ENCODE measurements at places on chromosomes 11 and 22.

GRCh38 chr11:45894555-45895247 is 9.2 kb downstream of the MAPK8IP1 start:
- DNase-seq, result no peak

- DNase-seq, result no peak
Observed at GRCh38 chr11:76653674-76654284, 16.8 kb downstream of the LRRC32 start.

DNA sequence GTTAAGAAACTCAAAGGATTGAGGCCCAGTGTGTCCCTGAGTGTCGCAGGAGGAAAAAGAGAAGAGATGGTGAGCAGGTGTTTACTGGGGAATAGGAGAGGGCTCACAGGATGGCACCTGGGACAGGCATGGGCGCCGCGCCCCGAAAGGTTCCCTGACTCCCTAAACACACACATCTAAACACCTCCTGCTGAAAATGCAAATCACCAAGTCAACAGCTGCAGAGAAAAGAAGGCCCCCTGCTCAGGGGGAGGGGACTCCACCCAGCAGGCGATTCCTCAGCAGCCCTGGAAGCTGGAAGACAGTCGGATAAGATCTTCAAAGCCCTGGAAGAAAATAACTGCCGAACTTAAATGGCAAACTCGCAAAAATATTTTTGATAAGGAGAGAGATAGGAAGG is 377.2 kb downstream of the BRD1 start:
- peak; percentile 56 for DNase-seq

- DNase-seq, result no peak
Observed at GRCh38 chr11:134521452-134522289, 109.6 kb upstream of the B3GAT1 start.

DNA sequence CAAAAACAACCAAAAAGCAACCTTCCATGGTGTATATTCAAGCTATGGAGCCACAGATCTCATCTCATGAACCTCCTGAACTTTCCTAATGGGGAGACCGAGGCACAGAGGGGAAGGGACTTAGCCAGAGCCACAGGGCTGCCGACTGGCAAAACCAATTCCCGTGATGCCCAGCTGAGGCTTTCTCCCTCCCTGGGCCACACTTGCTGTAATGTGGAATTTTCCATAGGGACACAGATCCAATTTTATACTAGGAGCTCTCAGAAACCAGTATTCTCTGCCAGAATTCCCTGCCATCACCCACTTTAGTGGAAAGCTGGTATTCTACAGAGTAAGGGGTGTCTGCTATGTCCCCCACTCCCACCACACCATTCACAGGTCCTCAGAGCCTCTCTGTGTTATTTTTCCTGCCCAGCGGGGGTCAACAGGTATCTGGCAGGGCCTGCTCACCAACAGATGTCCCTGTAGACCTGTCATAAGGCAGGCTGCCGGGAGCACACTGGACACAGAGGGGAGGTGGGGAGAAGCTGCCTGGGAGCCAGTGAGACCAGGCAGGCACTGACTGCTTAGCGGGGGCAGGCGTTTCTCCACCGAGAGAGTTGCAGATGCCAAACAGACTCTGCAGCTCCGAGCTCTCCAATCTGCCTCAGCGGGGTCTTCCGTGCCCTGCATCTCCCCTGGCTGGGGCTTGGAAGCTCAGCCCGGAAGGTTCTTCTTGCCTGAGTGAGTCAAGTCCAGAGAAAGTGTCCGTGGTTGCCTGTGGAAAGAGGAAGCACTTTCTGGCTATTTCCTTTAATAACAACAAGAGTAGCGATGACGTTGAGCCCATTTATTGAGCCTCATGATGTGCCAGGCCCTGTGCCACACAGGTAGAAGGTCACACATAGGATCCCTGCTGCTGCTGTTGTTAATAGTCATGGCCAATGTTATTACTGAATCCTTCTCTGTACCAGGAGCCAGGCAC is 26.3 kb downstream of the RPS6KA4 start:
- DNase-seq, result no peak

- no peak for DNase-seq
Observed at GRCh38 chr11:27464289-27464696, 8.3 kb downstream of the LGR4 start.

GRCh38 chr11:45860764-45861510 is 13.7 kb downstream of the CRY2 start:
- no peak for DNase-seq

- no peak for DNase-seq
Observed at GRCh38 chr11:113977071-113977490, 2.2 kb downstream of the HTR3A start.

DNA sequence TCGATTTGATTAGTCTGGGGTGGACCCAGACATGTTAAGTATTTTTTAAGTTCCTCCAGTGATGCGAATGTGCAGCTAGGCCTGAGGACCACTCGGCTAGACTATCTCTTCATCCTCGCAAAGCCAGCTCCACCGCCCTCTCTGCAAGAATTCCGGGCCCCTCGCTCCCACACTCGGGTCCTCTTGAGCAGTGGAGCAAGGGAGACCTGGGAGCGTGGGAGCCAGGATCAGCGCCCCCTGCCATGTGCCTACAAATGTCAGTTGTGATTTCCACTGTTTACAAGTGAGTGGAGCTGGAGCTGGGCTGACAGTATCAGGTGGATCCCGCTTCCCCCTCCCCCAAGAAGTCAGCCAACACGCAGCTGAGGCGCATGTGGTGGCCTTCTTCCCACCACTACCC is 6.7 kb downstream of the B3GNT6 start:
- no peak for DNase-seq

- no peak for DNase-seq
Observed at GRCh38 chr22:37079668-37080171, 28.2 kb downstream of the KCTD17 start.

GRCh38 chr11:128195756-128196155 is 391.6 kb downstream of the ETS1 start:
- no peak for DNase-seq

GRCh38 chr11:131914361-131914774 is 544.0 kb downstream of the NTM start:
- DNase-seq, result peak; percentile 32

- peak; percentile 97 for DNase-seq
Observed at GRCh38 chr22:38923463-38924346, 33.7 kb upstream of the APOBEC3A start.

DNA sequence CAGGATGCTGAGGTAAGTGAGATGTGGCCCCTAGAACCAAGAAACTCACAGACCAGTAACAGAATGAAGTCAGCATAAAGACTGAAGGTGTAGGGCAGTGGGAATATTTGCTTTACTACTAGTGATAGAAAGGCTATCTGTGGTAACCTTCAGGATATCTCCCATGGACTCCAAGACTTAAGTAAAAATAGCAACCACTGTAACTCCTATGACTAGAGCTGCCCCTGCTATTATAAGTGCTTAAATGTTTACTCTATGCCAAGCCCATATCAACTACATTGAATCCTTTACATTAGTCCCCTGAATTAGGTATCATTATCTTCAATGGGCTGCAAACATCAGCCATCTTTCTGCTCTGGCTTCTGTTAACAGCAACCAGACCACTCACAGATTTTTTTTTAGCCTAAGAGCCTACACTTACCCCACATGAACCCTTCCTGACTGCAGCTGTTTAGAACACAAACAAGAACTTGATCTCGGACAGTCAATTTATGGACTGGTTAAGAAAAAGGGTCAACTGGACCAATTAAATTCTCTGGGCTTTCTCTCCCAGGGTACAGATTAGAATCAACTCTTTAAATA is 335.1 kb upstream of the API5 start:
- no peak for DNase-seq

GRCh38 chr11:89405629-89406028 is 85.5 kb downstream of the NOX4 start:
- DNase-seq, result no peak

GRCh38 chr22:24466716-24467328 is 28.3 kb upstream of the UPB1 start:
- DNase-seq, result peak; percentile 19

GRCh38 chr11:134589129-134589528 is 177.1 kb upstream of the B3GAT1 start:
- no peak for DNase-seq

DNA sequence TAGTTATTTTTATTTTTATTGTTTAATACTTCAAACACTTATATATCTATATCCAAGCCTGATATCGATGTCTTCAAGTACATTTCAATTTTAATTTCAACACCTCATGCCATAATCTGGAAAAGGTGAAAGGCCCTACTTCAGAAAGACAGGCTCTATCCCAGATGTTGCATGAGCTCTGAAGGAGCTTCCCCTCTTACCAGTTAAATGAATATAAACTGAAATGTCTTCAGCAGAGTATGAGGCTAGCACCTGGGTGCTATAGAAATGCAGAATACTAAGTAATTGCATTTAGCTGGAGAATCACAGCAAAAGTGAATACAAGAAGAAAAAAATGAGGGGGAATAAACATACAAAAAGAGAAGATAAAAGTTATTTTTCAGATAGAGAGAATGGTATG is 11.5 kb upstream of the GRIA4 start:
- no peak for DNase-seq

DNA sequence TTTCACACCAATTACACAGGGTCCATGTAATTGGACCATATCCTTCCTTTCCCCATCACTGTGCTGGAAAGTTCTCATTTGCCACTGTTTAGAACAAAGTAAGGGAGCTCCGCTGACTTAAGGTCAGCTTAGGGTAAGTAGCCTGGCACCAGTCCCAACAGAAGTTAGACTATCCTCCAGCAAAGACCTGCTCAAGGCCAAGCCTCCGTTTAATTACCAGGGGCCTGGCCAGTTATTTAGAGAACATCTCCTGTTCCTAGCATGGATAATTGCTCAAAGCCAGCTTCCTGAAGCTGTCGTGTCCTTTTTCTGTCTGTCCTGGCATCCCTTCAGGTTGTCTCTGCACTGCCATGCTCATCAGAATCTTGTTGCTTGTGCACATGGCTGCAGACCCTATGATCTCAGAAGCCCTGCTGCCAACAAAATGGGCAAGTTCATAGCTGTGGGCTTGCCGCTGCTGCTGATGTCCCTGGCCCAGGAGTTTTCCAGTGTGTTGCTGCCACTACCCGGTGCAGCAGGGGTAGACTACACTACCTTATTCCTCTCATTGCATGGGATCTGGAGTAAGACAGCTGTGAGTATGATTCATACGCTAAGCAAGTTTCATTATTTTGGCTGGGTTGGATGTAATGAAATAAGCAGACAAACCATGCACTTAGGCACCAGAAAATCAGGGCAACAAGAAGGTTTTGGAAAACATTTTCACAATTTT is 8.1 kb downstream of the OR8A1 start:
- peak; percentile 56 for DNase-seq

DNA sequence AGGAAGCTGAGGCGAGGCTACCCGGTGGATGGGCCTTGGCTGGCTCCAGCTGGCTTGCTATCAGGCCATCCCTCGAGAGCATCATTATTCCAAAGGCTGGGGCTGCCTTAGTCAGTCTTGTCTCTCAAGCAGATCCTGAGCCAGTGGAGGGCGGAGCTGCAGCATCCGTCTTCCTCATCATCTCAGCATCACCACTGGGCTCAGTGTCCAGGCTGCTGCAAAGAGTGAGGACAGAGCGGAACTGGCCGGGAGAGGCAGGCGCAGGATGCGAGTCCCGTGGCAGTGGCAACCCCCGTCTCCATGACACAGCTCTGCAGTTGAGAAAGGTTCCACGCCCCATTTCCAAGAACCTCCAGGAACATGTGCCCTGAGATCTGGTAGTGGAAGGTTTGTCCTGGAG is 4.4 kb downstream of the TP53I11 start:
- no peak for DNase-seq

GRCh38 chr11:12411806-12412727 is 34.7 kb downstream of the PARVA start:
- peak; percentile 36 for DNase-seq

GRCh38 chr11:82796998-82797961 is 63.6 kb upstream of the FAM181B start:
- peak; percentile 86 for DNase-seq

GRCh38 chr11:130431331-130431773 is 2.9 kb upstream of the ADAMTS8 start:
- DNase-seq, result no peak

DNA sequence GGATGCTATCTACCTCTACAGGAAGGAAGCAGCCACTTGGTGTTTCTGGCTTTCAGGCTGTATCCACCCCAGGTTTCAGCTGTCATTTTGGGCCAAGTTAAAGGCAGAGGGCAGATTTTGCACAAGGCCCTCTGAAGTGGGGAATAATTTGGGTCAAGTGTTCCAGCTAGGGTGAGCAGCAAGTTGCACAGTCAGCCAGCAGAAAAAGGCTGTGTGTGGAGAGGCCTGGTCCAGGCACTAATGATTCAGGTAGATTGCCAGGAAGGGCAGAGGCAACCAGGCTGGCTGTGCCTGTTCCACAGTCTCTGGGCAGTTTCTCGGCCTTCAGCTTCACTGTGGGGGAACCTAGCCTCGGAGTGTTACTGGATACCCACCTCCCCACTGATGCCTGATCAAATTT is 8.6 kb upstream of the ELF5 start:
- DNase-seq, result no peak

DNA sequence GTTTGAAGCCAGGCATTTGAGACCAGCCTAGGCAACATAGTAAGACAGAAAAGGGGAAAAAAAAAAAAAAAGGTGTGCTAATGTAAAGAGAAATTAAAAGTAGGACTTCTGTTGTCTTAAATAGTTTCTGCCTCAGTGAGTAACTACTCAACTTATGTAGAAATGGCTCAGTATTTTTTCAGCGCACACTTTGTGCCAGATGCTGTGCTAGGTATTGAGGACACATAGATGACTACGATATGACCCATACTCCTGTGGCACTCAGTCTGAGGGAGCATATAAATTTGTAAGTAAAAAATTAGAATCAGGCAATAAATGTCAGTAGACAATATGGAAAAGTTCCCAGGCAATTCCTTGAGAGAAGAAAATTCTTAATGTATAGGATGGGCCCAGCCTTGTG is 93.9 kb downstream of the YAP1 start:
- DNase-seq, result no peak

DNA sequence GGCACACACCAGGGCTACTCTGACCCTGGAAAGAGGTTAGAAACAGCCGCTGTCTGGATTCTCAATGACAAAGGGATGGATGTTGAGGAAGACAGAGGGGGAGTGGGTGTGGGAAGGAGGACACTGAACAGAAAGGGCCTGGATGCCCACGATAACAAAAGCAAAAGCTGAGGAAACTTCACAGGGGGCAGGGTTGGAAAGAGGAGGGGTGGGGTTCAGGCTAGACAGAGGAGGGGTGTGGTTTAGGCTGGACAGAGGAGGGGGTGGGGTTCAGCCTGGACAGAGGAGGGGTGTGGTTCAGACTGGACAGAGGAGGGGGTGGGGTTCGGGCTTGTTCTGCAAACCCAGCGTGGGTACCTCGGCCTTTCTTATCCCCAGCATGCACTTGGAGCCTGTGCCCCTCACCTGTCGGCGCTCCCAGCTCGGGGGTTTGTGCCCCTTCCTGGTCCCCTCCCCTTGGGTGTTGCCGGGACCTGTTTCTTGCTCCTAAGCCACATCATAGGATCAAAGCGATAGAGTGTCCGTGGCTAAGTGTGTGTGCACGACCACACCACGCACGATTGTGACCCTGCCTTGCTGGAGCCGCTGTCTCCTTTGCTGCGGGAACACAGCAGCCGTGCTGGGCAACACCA is 75.6 kb downstream of the BRD1 start:
- no peak for DNase-seq

Data from spinal cord (tissue), 10 donors.